ENCODE measurements at places on chromosomes 6 and 20. TPM values are rescaled to one million over a fixed set of nuclear protein-coding genes. Genes with fewer than 3 reads are reported as not detected.
A peak's percentile ranks its signal among the peaks of the same experiment; 100 is the strongest.

B3GALT4 gene
- total RNA-seq: 6.8 TPM

PTGIS gene
- 17.1 TPM for total RNA-seq

GFOD1 gene
- total RNA-seq: 22.8 TPM

RAB44 gene
- total RNA-seq: 1.5 TPM

DNA sequence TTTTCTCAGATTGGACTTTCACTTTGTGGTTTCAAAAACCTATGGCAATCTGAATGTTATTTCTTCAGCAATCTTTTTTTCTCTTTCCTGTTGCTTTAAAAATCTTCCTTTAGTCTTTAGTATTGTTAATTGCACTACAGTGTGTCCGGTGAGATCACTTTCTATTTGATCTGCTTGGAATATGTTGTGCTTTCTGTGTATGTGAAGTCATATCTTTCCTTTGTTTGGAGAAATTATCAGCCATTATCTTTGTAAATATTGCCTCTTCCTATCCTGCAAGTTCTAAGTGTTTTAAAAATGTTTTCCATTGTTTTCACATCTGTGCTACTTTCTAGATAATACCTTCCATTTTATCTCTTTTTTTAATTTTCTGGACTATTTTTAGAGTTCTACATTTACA lies 171.4 kb upstream of the PRSS16 start:
- DNase-seq: no peak

- DNase-seq: no peak
These were observed 42.9 kb downstream of the STX11 start for GRCh38 chr6:144193181-144193580.

GRCh38 chr6:143549221-143549948 lies 37.9 kb upstream of the FUCA2 start:
- DNase-seq: no peak

GRCh38 chr6:158518191-158519127 lies 41.4 kb upstream of the TMEM181 start:
- peak; percentile 71 for DNase-seq

GRCh38 chr20:15069355-15069754 lies 731.9 kb upstream of the FLRT3 start:
- DNase-seq: no peak

DNA sequence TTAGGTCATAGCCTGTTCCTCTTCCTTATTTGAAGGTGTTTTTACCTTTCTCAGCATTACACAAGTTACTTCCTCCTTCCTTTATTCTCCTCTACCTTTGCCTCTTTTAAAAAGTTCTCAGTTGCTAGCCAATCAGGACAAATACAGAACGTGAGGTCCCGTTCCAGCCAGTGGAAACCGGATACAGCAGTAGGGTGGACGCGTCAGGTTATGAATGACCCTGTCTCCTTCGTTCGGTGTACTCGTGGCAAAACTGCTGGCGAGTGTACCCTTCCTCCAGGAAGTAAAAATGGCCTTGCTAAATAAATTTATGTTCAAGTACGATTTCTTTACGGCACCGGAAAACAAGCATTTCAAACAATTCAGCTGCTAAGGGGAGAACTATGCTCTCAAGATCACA lies 77.0 kb upstream of the MLN start:
- peak; percentile 63 for DNase-seq

DNA sequence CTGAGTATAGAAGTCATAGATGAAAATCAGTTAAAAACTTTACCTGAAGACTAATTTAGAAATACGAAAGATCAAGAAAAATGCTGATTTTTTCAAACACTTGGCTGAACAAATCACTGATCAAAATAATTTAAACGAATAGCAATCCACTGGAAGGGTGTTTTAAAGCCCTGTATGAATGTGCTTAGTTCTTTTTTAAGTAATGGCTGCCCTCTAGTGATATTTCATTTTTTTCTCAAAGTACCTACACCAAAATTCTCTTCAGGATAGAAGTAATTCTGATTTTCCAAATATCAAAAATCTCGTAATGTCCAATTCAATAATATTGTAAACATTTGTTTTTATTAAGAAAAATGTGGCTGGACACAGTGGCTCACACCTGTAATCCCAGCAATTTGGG lies 32.5 kb downstream of the AKAP7 start:
- peak; percentile 24 for DNase-seq

GRCh38 chr20:23131766-23132165 lies 45.6 kb upstream of the CD93 start:
- no peak for DNase-seq

- DNase-seq: no peak
These were observed 22.5 kb downstream of the PLAGL2 start for GRCh38 chr20:32184961-32185603.

DNA sequence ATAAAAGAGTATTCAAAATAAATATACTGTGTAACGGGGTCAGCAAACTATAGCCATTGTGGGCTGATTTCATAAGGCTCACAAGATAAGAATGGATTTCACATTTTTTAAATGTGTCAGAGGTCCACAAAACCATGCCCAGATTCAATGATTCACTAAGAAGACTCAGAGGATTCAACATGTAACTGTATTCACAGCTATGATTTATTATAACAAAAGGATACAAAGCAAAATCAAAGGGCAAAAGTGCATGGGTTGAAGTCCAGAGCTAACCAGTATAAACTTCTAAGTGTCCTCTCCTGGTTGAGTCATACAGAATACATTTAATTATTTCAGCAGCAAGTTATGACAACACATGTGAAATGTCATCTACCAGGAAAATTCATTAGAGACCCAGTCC lies 49.2 kb downstream of the TBC1D32 start:
- DNase-seq: no peak

DNA sequence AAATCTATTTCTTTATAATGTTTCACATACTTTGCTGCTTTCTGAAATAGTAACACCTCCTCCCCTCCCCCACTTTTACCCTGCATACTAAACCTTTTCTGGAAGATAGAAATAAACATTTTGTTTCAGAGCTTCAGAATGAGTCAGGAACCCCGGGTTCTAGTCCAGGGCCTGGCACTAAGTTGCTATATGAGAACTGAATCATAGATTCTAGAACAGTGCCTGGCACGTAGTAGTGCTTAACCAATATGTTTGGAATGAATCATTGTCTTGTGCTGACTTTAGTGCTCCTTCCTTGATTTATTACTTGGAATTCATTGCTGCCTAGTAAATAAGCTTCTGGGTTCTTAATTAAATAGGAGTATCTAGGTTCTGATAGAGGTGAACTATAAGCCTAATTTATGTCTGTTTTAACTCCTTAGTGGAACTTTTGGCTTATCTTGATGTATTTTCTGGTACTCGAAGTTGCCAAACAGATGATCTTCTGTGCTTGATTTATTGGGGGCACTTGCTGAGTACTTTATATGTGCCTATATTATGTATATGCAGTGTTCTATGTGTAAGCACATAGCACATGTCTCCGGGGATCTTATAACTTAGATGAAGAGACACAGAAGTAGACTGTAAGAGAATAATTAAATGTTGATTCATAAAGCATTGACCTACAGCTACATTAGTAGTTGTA lies 18.6 kb downstream of the TAB2 start:
- DNase-seq: no peak

DNA sequence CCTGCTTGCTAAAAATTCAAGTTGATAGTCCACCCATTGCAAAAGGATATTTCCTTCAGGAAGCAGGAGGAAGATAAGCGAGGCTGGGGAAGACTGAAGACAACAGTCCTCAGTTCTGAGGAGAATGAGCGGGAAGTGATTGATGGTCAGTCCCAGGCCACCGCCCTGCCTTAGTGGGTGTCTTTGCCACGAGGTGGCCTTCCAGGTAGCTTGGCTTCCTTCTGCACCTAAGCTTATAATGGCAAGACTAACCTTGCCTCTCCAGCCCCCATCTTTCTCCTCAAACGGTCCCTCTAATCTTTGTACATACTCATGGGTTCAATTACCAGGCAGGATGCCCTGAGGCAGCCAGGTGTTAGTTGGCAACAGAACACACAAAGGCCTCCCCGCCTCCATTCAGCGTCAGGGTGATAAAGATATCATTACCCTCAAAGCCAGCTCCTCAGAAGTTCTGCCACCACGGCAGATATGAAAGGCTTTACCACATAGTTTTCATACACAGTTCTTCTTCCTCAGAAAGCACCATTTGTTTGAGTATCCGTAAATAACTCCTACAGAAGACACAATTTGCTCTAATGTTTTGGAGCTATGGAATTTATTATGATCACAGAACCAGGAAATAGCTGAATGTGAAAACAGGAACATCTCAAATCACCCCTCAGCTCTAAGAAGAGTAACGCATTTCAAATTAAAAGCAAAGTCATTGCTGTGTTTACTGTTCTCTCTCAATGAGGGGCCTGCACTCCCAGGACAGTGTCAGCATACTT lies 249.4 kb downstream of the ATXN1 start:
- DNase-seq: no peak

GRCh38 chr6:148523048-148523447 lies 180.4 kb downstream of the SASH1 start:
- no peak for DNase-seq

GRCh38 chr6:71698702-71699101 lies 187.6 kb upstream of the RIMS1 start:
- no peak for DNase-seq

GRCh38 chr6:112466373-112467151 lies 119.4 kb downstream of the RFPL4B start:
- DNase-seq: no peak

DNA sequence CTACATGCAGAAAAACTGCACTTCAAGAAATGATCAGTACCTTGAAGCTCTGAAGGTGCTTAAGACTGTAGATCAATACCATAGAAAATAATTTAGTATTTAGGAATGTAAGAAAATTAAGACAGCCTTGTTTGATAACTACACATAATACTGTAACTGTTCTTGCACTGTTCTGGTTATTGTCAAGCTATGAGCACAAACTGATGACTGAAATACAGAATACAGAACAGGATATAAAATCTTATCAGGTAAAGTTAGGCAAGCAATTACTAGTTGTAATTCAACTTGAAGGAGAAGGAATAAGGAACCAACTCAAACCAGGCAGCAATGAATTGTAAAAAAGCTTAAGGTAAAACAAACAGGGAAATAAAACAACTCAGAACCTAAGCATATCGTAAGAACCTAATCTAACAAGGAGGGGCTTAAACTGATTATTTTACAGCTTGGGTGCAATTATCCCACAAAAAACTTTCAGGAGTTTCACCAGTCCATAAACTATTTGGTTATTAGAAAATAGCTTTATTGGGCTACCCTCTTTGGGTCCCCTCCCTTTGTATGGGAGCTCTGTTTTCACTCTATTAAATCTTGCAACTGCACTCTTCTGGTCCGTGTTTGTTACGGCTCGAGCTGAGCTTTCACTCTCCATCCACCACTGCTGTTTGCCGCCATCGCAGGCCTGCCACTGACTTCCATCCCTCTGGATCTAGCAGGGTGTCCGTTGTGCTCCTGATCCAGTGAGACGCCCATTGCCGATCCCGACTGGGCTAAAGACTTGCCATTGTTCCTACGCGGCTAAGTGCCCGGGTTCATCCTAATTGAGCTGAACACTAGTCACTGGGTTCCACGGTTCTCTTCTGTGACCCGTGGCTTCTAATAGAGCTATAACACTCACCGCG lies 97.7 kb downstream of the ATG5 start:
- DNase-seq: no peak
